ENCODE measurements at places on chromosomes 12 and 14.

DNA sequence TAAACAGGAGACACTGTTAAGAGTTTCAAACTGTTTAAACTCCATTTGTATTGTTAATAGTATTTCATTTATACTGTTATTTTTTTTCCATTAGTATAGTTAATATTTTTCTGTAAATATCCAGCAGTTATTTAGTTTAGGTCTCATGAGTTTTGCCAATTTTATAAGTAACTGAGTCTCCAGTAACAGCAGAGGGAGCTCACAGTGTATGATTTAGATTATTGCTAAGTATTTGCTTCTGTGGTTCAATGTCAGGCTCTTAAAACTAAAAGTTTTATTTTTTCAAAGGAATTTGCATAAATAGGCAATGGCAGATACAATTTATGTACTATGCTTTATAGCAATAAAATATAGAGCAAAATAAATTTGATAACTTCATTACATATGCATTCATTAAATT is 209.7 kb downstream of the ATXN7L3B start:
- no peaks in the 10 kb centered on the region for H3K27me3 ChIP-seq
- no peaks in the 10 kb centered on the region for H3K4me1 ChIP-seq
- no peak overlapping the region for H3K27ac ChIP-seq
- H3K36me3 ChIP-seq, result no peaks in the 10 kb centered on the region
- H3K4me3 ChIP-seq, result no peak overlapping the region

DNA sequence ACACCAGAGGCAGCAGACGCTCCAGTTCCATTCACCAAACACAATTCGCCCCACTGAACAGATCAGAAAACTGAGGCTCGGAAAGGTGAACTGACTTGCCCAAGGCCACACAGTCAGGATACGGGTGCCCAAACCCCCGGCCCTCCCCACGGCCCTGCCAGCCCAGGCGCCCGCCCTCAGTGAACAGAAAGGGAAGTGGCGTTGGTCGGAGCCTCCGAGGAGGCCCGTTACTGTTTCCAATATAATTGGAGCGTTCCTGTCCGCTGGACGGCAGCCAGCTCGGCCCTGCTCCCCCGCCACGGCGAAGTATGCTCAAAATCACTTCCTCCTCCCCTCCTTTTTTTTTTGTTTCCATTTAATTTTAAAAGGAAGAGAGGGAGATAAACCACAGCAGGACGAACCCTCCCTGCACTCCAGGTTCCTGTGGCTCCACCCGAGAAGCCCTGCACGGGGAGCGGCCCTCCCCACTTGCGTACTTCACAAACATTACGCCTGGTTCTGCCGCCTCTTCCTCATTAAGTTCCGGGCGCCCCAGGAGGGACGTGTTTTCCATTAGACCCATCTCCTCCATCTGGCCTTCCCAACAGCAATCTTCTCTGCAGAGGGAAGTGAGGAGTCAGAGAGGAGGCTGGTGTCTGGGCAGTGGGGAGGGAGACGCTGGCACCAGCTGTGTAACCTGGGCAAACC is 61.1 kb downstream of the NCOR2 start:
- DNase-seq, result no peak
- no peak overlapping the region for H3K4me3 ChIP-seq
- no peak overlapping the region for H3K27ac ChIP-seq

GRCh38 chr12:116736962-116737773 is 701 bp downstream of the SPRING1 start:
- H3K27me3 ChIP-seq, result no peaks in the 10 kb centered on the region
- H3K27ac ChIP-seq, result no peak overlapping the region
- H3K4me3 ChIP-seq, result peak overlapping the region; percentile 89
- peaks cover 14% of the 10 kb centered on the region for H3K4me1 ChIP-seq

DNA sequence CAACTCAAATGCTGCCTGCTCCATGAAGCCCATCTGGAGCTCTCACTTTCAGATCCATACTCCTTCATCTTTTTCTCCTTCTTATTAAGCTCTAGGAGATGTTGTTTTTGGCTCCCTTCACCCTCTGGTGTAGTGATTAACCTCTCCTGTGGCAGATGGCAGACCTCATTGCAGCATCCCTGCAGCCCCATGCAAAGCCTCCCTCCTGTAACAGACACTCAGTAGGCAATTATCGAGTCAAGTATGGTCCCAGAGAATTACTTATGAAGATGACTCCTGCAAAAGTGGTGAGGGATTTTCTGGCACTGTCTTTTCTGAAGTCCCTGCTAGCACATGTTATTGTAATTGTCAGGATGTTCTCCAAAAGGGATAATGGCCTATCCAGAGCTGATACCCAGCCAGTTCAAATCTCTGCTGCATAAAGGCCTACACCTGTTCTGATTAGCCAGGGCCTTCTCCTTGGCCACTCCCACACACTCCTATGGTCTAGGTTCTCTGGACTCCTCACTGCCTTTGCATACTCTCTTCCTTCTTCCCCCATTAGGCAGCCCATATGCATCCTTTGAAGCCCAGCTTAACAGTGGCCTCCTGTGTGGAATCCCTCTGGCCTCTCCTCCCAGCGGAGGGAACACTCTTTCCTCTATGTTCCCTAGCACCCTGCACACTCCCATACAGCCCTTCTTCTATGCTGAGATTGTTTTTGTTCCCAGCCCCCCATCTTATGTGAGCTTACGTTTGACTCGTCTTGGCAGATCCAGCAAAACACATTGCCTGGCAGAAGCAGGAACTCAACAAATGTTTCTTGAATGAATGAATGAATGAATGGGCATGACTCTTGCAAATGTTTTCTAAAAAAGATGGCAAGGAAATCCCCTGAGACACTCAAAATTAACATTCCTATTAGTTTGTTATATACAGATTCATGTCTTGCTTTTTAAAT is 43.9 kb upstream of the MDM1 start:
- H3K4me1 ChIP-seq, result peaks cover 32% of the 10 kb centered on the region
- H3K27me3 ChIP-seq, result no peaks in the 10 kb centered on the region
- no peaks in the 10 kb centered on the region for H3K36me3 ChIP-seq
- H3K27ac ChIP-seq, result no peak overlapping the region
- DNase-seq, result no peak

DNA sequence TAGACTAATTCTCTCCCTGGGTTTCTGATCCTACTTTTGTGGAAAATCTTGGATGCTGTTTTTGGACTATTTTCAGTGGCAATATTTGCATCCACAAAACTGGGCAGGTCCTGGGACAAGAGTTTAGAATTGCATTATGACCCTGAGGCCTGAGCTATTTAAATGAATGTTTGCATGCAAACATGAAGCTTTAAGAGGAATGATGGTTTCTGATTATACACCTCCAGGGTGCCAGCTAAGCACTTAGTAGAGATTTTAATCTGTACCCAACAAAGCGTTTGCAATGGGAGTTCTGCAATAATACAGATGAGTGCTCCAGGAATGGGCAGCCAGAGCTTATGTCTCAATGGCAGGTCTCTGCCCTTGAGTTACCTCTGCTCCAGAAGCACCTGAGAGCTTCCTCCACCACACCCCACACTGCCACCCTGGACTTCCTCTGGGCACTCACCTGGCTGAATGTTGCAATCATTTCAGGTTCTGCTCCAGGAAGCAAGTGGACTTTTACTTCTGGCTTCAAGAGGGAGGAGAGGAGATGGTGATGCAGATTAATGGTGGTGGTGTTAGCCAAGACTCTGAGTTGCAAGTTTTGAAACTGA is 6.0 kb upstream of the SPTLC2 start:
- H3K27ac ChIP-seq, result peak overlapping the region; percentile 73
- H3K27me3 ChIP-seq, result no peaks in the 10 kb centered on the region
- H3K4me1 ChIP-seq, result peaks cover 41% of the 10 kb centered on the region
- peak; percentile 100 for DNase-seq

GRCh38 chr12:3177778-3178425 is 100.7 kb downstream of the TSPAN9 start:
- no peaks in the 10 kb centered on the region for H3K36me3 ChIP-seq
- no peaks in the 10 kb centered on the region for H3K27me3 ChIP-seq
- H3K4me3 ChIP-seq, result no peak overlapping the region

DNA sequence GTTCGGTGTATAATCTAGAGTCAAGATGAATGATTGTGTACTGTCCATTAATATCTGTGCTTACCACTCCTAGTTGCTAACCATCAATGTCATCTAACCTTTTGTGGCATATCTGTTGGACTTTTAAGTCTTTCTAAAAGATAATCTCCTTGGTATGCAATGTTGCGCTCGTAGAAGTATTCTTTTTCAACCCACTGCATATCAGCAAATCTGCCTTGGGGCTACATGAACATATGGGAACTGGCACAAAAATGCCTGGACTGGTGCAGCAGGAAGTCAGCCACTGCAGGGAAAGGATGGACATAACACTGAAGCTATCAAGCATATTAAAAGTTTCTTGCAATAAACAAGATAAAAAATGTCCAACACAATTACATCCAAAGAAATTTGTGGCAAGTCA is 124.3 kb upstream of the SLC38A4 start:
- peak; percentile 87 for DNase-seq
- H3K4me1 ChIP-seq, result peaks cover 14% of the 10 kb centered on the region
- H3K36me3 ChIP-seq, result no peaks in the 10 kb centered on the region
- no peak overlapping the region for H3K27ac ChIP-seq
- no peaks in the 10 kb centered on the region for H3K27me3 ChIP-seq
- H3K4me3 ChIP-seq, result no peak overlapping the region

DNA sequence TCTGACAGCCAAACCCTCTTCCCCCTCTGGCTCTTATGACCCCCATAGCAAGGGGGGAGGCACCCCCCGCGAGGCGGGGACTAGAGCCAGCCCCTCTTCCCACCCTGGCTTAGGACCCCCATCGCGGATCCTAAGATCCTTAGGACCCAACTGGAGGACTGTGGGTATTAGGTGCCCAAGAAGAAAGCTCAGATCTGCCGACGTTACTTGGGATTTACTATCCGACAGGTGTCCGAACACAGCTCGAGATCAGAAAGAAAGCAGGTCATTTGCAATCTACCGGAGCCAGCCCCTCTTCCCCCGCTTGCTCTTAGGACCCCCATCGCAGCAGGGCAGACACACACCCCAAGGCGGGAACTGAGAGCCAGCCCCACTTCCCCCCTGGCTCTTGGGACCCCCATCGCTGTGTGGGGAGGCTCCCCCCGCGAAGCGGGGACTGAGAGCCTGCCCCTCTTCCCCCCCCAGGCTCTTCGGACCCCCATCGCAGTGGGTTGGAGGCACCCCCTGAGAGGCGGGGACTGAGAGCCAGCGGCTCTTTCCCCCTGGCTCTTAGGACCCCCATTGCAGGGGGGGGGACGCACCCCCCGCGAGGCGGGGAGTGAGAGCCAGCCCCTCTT is 46.8 kb downstream of the DDX11 start:
- no peak for DNase-seq
- H3K4me1 ChIP-seq, result no peaks in the 10 kb centered on the region
- no peak overlapping the region for H3K27ac ChIP-seq
- no peaks in the 10 kb centered on the region for H3K27me3 ChIP-seq
- H3K4me3 ChIP-seq, result no peak overlapping the region
- no peaks in the 10 kb centered on the region for H3K36me3 ChIP-seq

DNA sequence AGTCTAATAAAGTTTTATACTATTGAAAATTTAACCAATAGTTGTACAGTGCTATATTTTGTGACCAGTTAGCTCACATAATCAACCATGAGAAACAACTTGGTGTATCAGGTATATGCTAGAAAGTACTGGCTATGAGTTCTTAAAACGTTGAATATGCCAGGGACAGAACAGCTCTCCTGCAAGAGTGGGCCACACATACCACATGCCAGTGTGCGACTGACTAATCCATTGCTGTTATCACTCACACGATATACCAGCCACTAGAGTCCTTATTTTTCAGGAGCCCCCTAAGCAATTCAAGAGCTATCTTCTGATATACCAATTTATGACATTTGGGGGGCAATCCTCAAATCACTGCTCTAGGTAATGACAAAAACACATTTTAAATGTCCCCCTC is 9.5 kb downstream of the PKP2 start:
- peaks cover 22% of the 10 kb centered on the region for H3K4me1 ChIP-seq
- DNase-seq, result no peak
- H3K27me3 ChIP-seq, result no peaks in the 10 kb centered on the region
- 0 out of 2 replicates have a peak, but pooled peaks cover 3% of the 10 kb centered on the region for H3K36me3 ChIP-seq

GRCh38 chr12:106280106-106280505 is 22.4 kb upstream of the TCP11L2 start:
- peaks cover 8% of the 10 kb centered on the region for H3K4me1 ChIP-seq
- no peak for DNase-seq

DNA sequence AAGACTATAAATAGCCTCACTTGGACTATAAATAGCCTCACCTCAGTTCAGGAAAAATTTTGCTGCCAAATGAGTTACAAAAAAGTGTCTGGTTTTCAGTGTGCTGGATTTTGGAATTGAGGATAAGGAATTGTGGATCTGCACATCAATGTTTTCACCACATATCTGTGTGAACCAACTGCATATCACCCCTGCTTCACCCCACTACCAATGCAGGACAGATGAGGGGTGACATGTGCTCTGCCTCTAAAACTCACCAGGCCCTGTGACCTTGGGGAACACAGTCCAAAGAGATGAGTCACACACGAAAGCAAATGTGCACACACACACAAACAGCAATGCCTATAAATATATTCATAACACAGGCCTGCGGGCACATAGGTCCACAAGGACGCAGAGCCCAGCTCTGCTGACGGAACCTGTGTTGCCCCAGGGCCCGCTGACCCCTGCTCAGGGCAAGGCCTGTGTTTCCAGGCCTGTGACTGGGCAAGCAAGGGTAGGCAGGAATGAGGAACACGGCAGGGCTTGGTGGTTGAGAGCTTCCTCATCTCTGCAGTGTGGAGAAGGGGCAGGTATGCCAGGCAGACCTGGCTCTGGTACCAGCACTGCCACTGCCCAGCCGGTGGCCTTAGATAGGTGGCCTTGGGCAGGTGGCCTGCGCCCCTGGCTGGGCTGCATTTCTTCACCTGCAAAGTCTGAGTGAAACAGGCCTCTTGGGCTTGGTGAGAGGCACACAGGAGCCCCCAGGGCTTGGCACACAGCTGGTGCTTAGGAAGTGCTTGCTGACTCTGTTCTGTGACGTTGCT is 82.4 kb downstream of the ARL6IP4 start:
- H3K4me1 ChIP-seq, result peaks cover 42% of the 10 kb centered on the region
- peak; percentile 88 for DNase-seq
- H3K4me3 ChIP-seq, result no peak overlapping the region
- H3K27ac ChIP-seq, result peak overlapping the region; percentile 90
- H3K27me3 ChIP-seq, result no peaks in the 10 kb centered on the region
- H3K36me3 ChIP-seq, result no peaks in the 10 kb centered on the region

GRCh38 chr12:19910681-19911080 is 457.7 kb upstream of the PDE3A start:
- H3K27me3 ChIP-seq, result no peaks in the 10 kb centered on the region
- H3K36me3 ChIP-seq, result no peaks in the 10 kb centered on the region
- no peak overlapping the region for H3K4me3 ChIP-seq
- H3K27ac ChIP-seq, result no peak overlapping the region

- 0 out of 2 replicates have a peak, but pooled peaks cover 3% of the 10 kb centered on the region for H3K27me3 ChIP-seq
- no peaks in the 10 kb centered on the region for H3K4me1 ChIP-seq
- no peak overlapping the region for H3K27ac ChIP-seq
- no peak for DNase-seq
- H3K4me3 ChIP-seq, result no peak overlapping the region
These were observed 8.1 kb upstream of the OR6C65 start for GRCh38 chr12:55392032-55392795.

GRCh38 chr14:29893989-29894388 is 33.7 kb downstream of the PRKD1 start:
- no peaks in the 10 kb centered on the region for H3K36me3 ChIP-seq
- H3K27ac ChIP-seq, result no peak overlapping the region
- no peaks in the 10 kb centered on the region for H3K27me3 ChIP-seq
- no peaks in the 10 kb centered on the region for H3K4me1 ChIP-seq
- no peak overlapping the region for H3K4me3 ChIP-seq

GRCh38 chr14:77071938-77072388 is 26.1 kb upstream of the CIPC start:
- peak overlapping the region; percentile 52 for H3K27ac ChIP-seq
- H3K27me3 ChIP-seq, result no peaks in the 10 kb centered on the region
- peaks cover 58% of the 10 kb centered on the region for H3K4me1 ChIP-seq
- H3K4me3 ChIP-seq, result no peak overlapping the region
